ENCODE measurements at places on chromosomes 16 and 17.

DNA sequence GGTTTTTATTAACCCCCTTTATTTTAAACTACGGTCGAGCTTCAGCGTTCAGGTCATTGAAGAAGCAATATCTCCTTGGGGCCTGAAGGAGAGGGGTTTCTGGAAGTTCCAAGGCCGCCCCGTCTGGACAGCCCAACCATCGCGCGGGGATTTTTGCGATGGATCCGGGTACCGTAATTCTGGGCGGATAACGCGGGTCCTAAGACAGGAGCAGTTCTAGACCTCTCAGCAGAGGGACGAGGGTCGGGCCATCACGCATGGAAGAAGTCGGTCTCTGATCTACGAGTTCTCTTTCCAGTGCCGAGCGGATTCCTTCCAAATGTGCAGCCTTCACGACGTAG lies 3.6 kb downstream of the BORCS6 start:
- DNase-seq = no peak

DNA sequence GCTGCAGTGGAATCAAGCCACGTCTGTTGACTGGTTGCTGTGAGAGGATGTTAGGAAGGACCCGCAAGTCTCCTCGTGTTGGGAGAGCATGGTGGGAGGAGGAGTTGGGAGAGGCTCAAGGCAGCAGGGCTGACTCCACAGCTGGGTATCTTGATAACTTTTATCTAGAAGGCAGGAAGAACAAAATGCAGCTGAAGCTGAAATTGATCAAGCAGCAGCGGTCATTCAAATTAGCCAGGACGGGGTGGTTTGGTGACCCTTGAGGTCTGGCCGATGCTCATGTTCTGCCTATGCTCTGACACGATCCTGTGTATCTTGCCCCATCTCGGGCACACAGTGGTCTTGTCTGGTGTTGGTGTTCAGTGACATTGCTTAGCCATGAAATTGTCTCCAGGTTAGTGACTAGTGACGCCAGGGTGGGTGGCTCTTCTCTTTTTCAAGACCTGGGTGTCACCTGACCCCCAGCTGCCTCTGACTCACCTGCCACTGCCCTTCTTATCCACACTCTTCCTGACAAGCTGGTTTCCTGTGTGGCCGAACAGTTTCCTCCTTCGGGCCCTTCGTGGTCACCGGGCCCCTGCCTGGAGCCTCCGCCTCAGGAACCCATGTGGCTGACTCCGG lies 19.1 kb downstream of the NPTX1 start:
- no peak for DNase-seq

DNA sequence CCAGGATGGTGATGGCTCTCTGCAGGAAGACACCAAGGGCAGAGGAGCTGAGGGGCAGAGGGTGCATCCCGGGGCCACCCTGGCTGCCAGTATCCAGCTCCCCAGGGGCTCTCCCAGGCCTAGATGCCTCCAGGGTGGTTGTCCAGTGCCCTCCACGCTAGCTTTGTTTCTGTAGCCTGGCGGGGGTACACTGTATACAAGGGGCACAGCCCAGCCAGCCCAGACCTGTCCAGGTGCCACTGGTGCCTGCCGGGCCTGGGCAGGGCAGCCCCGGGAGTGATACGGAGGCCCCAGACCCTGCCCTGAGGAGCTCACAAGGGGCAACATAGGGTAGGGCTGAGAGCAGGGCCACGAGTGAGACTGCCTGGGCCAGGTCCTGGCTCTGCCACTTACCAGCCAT lies 14.6 kb upstream of the TRPV3 start:
- DNase-seq = no peak

DNA sequence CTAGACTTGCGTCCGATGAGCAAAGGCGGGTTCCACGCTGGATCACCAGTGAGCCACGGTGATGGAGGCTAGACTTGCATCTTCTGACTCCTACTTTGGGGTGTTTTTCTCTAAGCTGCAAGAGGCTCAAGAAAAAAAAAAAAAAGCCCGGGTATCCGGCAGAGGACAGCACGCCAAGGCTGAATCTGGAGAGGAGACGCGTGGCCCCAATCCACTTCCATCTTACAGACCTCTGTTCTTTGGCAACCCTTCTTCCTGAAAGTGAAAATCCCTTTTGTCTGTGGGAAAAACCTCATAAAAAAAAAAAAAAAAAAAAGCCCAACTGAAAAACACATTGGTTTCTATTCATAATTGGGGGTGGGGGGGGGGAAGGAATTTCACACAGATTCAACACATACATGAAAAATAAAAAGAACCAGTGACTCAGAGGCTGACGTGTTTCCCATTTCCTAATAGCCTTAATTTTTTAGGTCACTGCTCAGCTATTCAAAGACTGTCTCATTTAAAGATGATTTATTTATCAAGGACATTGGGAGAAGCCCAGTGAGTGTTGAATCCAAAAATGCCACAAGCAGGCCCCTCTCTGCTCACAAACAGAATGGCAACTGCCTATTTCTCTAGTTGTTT lies 258.3 kb downstream of the FOXL1 start:
- DNase-seq = no peak

- peak; percentile 91 for DNase-seq
Measured at GRCh38 chr17:1515640-1516387, 598 bp downstream of the INPP5K start.

- DNase-seq = no peak
Measured at GRCh38 chr17:79965806-79966205, 69.9 kb downstream of the TBC1D16 start.

GRCh38 chr17:17080781-17081180 lies 38.5 kb downstream of the MPRIP start:
- DNase-seq = no peak

DNA sequence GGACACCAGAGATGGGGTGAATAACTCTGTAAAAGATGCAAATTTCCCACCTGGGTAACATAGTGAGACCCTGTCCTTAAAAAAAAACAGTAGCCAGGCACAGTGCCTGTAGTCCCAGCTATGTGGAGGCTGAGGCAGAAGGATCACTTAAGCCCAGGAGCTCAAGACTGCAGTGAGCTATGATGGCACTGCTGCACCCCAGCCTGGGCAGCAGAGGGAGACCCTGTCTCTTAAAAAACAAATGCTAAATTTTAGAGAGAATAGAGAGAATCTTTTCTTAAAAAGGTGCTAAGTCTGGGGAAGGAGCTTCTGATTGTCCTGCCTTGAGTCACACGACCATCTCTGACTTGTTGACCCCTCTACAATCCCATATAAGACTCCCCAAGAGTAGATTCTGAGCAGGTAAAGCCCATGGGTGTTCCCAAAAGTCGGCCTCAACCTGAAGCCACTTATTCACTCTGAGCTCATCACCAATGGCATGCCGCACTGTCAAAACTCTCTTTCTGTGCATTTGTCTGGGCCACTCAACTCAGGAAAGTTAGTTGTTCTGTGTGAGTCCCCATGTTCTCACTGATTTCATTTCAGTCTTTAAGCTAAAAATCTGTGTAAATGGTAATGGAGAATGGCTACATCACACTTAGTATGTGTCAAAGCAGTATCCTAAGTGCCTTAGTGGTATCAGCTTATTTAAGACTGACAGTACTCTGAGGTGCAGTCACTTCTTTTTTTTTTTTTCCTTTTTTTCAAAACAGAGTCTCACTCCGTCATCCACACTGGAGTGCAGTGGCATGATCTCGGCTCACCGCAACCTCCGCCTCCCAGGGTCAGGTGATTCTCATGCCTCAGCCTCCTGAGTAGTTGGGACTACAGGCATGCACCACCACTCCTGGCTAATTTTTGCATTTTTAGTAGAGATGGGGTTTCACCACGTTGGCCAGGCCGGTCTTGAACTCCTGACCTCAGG lies 41.6 kb downstream of the PRKCB start:
- DNase-seq = no peak

DNA sequence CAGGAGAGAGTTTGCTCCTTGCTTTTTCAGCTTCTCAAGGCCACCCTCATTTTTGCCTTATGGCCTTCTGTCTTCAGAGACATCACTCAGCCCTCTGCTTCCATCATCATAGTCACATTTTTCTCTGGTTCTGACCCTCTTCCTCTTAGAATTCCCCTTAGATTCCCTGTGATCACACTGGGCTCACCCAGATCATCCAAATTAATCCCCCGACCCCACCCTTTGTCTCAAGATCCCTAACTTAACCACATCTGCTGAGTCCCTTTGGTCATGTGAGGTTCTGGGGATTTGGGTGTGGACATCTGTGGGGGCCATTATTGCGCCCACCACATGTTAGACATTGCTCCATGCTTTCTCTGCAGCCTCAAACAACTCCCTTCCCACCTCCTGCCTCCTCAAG lies 323.4 kb downstream of the CPPED1 start:
- no peak for DNase-seq

- no peak for DNase-seq
Measured at GRCh38 chr16:15861996-15862395, 5.2 kb upstream of the MYH11 start.

- DNase-seq = no peak
Measured at GRCh38 chr17:32629563-32630190, 142.9 kb downstream of the CDK5R1 start.

- DNase-seq = no peak
Measured at GRCh38 chr16:14280541-14280940, 209.4 kb downstream of the MRTFB start.

- DNase-seq = no peak
Measured at GRCh38 chr17:73914536-73915274, 270.5 kb upstream of the SDK2 start.

GRCh38 chr17:39950871-39951348 lies 11.9 kb upstream of the GSDMA start:
- DNase-seq = no peak

GRCh38 chr16:3577302-3577752 lies at the start of gene NLRC3:
TSS of gene NLRC3 (minus strand) at chr16:3577403. CDS start at chr16:3565036, 12,367 bp downstream.
- DNase-seq = no peak

GRCh38 chr17:14429084-14429483 lies 128.2 kb downstream of the HS3ST3B1 start:
- no peak for DNase-seq

- no peak for DNase-seq
Measured at GRCh38 chr17:31111183-31111582, 16.4 kb downstream of the NF1 start.

- no peak for DNase-seq
Measured at GRCh38 chr16:2775765-2776499, 1.1 kb downstream of the ELOB start.

GRCh38 chr17:47895347-47895855 lies 635 bp upstream of the SP2 start:
- no peak for DNase-seq

DNA sequence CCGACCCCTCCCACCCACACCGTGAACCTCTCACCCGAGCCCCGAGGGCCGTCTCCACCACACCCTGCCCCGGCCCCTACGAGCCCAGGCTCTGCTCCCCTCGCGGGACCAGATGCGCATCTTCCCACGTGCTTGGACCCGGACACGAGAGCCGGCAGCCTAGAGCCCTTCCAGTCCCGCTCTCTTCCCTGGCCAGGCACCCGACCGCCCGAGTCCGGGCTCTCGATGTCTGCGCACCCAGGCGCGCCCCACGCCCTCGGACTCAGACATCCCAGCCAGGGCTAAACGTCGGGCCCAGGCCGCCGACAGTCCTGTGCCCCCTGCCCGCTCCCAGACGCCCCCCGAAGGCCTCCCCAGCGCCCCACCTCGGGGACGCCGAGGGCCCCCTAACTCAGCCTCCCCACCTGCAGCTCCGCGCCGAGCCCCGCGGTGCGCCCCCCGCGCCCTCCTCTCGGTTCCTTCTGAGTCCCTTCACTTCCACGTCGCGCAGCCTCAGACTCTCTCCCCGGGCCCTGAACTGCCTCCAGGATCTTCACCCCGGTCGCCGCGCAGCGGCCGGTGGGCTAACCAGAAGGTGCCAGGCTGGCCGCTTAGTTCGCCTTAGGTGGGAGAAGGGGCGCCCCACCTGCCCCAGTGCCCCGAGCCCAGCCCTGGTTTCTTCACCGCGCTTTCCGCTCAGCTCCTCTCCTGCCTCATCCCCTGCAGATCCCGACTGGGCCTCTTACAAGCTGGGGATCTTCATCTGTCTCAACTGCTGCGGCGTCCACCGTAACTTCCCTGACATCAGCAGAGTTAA lies 688 bp downstream of the ADAP2 start:
- no peak for DNase-seq

- DNase-seq = no peak
Measured at GRCh38 chr16:85403693-85404092, 209.4 kb upstream of the GSE1 start.

DNA sequence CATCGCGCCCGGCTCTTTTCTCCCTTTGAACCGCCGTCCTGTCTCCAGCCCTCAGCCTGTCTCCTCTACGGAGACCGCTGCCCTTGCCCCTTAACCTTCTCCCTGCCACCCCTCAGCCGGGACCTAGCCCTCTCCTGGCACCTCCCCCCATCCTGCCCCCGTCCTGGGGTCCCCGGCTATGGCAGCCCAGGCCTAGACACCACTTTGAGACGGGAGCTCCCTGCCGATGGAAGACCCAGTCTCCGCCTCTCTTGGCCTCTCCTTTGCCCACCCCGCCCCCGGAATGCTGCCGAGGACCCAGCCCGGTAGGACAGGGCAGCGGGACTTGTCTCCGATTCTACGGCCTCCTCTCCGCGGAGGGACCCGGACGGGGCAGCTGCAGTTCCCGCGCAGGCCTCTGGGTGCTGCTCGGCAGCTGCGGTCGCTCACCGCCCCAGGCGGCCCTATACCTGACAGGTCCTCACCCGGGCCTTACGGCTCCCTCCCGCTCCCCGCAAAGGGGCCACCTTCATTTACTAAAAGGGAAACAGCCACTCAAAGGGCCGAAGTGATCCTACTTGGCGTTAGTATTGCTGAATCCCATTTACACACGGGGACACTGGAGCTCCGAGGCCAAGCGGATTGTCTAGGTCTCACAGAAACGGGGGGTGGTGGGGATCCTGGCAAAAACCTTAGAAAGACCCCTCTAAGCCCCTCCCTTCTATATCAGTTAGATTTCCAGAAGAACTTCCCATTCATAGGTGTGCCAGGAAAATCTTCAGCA lies 32.6 kb upstream of the TAC4 start:
- DNase-seq = peak; percentile 59

GRCh38 chr16:760065-760464 lies 469 bp upstream of the MSLN start:
- DNase-seq = no peak

DNA sequence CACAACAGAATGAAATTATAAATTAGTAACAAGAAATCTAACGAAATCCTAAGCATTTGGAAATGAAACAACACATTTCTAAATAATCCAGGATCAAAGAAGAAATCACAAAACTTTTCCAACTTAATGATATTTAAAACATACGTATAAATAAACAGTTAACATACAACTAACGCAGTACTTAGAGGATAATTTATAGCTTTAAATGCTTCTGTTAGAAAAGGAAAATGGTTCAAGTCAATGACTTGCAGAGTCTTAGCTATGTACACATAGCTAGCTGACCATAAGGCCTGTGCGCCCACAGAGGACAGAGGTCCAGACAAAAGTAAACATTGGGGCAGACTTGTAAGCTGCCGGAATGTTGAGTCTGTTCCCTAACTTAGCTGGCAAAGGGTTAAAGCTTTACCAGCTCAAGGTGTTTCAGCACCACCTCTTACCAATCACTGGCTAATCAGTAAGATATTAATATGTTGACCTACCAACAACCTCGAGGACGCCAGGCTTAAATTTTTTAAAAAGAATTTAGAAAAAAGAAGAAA lies 84.6 kb downstream of the PARN start:
- DNase-seq = no peak
